ENCODE measurements at places on chromosomes 7 and 10.

GRCh38 chr10:69845574-69846292 lies 44.0 kb downstream of the COL13A1 start:
- no peak overlapping the region for H3K27ac ChIP-seq
- no peaks in the 10 kb centered on the region for H3K4me1 ChIP-seq
- DNase-seq = peak; percentile 70
- no peak overlapping the region for H3K4me3 ChIP-seq

DNA sequence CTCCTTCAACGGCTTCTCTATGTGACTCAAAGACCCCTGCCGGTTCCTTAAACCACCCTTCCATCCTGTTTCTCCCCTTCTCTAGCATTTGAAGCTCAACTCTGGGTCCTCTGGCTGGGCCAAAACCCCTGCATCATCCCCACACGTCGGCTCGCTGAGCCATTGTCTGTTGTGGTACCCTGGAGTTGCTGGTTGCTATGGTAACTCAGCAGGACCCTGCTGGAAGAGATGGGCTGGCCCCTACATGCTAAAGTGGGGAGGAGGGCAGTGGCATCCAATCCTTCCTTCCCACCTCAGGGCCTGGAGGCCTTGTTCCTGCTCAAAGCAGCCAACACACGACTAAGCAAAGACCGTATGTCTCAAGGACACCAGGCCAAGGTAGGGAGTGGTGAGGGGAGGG lies 452.5 kb downstream of the PLXNA4 start:
- H3K4me1 ChIP-seq = no peaks in the 10 kb centered on the region
- no peaks in the 10 kb centered on the region for H3K36me3 ChIP-seq
- H3K27ac ChIP-seq = no peak overlapping the region
- no peak overlapping the region for H3K4me3 ChIP-seq

- no peaks in the 10 kb centered on the region for H3K36me3 ChIP-seq
- no peak overlapping the region for H3K27ac ChIP-seq
- H3K4me3 ChIP-seq = no peak overlapping the region
- H3K27me3 ChIP-seq = no peaks in the 10 kb centered on the region
- no peaks in the 10 kb centered on the region for H3K4me1 ChIP-seq
Measured at GRCh38 chr10:20936396-20936795, 39.3 kb upstream of the NEBL start.

DNA sequence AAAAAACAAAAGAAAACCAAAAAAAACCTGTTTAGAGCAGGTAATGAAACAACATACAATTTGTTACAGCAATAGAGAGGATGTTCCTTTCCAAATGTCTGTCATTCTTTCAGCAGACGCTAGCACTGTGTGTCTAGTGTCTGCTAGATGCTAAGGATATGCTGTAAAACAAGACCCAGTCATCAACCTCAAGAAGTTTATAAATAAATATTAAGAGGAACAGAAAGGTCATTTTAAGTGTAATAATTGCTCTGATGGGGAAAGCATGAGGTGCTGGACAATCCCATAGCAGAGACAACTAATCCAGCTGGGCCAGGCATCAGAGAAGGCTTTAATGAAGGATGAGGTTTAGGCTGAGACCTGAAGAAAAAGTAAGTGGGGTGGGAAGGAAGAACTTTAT lies 23.3 kb upstream of the ASCC1 start:
- no peak overlapping the region for H3K4me3 ChIP-seq
- no peaks in the 10 kb centered on the region for H3K27me3 ChIP-seq
- peaks cover 13% of the 10 kb centered on the region for H3K4me1 ChIP-seq
- peaks cover 8% of the 10 kb centered on the region for H3K36me3 ChIP-seq

- H3K27ac ChIP-seq = no peak overlapping the region
- no peak for DNase-seq
- H3K36me3 ChIP-seq = no peaks in the 10 kb centered on the region
- H3K4me3 ChIP-seq = no peak overlapping the region
- no peaks in the 10 kb centered on the region for H3K4me1 ChIP-seq
Measured at GRCh38 chr10:92972066-92972870, 88.3 kb upstream of the CYP26C1 start.

All from kidney (tissue), 22 donors.